ENCODE measurements at places on chromosomes 7 and 10.

DNA sequence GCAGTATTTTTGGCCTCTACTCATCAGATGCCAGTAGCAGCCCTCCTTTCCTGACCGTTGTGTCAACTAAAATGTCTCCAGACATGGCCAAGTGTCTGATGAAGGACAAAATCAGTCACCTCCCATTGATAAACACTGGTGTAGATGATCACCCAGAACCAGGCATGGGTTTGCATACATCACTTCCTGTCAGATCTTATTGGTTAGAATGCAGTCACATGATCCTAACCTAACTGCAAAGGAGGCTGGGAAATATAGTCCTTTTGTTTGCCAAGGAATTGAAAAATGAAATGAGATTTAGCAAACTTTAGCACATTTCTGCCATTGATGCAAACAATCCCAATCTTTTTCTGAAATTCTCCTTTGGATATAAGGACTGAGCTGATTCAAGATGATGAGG is 141.4 kb downstream of the BUB3 start:
- no peak for DNase-seq

- no peak for DNase-seq
Measured at GRCh38 chr10:79155301-79156081, 86.7 kb downstream of the ZMIZ1 start.

- no peak for DNase-seq
Measured at GRCh38 chr10:63760708-63761047, 239.5 kb downstream of the REEP3 start.

DNA sequence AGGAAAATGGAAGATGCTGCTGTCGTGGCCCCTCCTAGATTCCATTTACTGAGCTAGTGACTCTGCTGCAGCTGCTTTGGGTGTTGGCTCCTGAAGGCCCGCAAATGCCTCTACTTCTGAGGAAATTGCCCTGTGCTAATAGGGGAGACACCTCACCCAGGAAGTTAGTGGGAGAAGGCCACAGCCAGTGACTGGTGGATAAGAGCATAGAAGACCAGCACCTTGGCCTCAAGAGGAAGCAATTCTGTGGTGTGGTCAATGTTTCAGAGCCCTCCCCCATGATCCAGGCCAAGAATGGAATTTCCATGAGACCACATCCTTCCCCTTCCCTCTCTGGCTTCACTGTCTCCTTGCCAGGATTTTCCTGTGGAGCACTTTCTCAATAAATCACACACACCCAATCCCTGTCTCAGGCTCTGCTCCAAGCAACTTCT is 25.0 kb upstream of the FZD1 start:
- no peak for DNase-seq

DNA sequence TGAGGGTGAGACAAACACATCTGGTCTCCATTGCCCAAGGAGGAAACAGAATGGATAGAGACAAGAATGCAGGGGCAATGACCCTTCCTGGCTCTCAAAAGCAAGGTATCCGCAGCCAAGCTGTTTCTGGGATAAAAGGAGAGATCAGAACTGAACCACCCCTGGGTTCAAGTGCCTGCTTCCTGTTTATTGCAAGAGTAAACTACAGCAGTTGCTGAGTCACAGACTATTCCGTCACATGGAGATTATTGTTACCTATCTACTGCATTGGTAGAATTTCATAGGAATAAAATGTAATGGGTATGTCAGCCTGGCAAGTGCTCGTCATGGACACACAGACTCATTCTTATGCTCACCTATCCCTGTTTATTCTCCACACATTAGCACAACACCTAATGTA is 821.6 kb downstream of the GRID1 start:
- DNase-seq, result no peak

DNA sequence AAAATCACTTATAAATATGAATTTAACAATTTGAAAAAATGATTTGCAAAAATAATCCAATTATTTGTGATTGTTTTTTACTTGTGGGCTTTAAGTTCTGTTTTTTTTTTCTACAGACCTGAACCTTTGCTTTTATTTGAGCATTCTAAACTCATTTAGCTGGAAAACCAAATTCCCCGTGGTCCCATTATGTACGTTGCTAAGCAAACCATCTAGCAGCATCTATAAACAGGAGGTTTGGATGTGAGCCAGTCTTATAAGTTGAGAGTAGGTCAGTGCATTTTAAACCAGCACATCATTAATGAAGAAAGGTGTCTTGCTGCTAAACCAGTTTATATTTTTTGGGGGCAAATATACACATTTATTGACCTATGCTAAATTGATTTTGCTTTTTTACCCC is 77.3 kb downstream of the LRRN3 start:
- no peak for DNase-seq

- DNase-seq, result no peak
Measured at GRCh38 chr10:61460835-61461234, 7.7 kb upstream of the TMEM26 start.

DNA sequence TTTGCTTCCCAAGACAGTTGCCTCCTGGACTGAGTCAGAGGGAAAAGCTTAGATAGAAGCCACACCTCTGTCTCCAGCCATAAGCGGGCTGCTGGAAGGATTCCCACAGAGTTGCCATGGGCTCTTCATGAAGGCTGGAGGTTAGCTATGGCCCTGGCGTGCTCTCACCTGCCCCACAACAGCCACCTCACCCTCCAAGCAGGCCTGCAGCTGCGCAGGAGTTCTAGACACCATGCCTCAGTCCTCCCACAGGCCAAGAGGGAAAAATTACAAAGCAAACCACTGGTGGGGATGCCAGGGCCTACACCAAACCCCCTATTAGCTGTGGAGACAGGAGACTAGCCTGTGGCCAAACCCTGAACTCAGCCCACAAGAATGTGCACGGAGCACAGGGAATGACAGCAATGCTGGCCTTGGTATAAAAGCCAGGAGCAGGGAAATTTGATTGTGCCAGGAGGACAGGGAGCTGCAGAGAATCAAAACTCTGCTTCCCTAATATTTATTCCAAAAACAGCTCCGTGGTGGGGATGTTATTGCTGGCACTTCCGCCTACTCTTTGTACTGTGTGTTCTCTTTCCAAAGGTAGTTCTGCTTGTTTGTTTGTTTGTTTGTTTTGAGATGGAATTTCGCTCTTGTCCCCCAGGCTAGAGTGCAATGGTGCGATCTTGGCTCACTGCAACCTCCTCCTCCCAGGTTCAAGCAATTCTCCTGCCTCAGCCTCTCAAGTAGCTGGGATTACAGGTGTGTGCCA is 60.3 kb upstream of the STK17A start:
- DNase-seq, result no peak

GRCh38 chr10:124534826-124535601 is 73.4 kb downstream of the LHPP start:
- no peak for DNase-seq

- DNase-seq, result no peak
Measured at GRCh38 chr10:6918305-6918704, 338.2 kb upstream of the PRKCQ start.

DNA sequence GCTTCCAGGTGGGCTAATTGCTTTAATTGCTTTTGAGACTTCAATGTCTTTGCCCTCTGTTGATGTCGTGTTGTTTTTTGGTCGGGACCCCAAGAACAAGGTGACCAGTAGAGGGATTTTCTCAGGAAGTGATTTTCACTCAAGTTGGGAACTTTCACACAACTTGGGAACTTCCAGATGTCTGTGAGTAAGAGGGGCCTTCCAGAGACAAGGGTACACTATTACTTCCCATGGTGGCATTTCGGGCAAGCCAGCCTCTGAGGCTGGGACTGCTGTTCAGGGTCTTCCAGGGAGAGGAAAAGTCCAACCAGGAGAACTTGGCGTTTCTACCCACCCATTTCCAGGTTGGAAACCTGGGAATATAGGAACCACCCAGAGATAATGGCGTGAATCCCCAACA is 170.0 kb upstream of the CDCA7L start:
- no peak for DNase-seq
